ENCODE measurements at places on chromosomes 16 and 17.

DNA sequence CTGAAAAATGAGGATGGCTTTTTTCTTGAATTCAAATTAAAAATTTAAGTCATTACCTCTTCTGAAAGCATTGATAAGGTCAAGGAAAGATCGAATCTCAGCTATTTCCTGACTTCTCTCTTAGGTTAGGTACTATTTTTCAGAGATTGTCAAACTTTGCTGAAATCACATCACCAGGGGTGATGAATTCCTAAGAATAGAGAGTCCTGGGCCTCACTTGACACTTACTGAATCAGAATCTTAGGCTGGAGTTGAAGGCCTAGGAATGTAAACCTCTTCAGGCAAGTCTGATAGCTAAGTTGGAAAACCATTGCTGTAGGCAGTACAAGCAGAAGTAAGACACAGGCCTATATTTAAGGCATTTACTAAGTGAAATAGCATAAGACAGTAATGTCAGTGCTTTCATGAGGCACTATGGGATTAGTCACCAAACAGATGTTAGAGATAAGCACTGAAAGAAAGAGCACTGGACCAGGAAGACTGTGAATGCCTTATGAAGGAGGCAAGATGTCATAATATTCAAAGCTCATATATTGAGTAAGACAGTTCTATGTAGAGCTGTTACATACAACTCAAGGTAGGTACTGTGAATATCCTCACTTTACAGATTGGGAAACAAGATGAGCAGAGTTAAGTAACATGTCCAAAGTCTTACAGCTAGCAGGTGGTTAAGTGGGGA is 21.5 kb downstream of the DCAF7 start:
- ATAC-seq: peak; percentile 86

DNA sequence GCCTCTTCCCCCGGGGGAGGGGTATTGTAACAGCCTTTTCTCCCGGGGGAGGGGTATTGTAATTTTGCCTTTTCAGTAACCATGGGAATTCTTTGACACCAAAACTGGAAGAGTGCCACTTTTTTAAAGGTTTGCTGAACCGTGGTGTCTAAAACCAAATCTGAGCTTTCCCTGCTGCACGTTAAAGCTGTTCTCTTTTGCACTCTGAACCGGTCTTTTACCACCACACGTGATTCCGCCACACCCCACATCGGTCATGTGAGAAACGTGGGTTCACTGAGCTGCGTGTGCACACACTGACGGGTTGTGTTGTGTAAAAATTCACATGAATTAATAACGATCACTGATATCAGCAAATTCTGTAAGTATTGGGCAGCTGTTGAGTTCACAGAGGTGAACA is 9.2 kb upstream of the ACSF3 start:
- no peak for ATAC-seq

DNA sequence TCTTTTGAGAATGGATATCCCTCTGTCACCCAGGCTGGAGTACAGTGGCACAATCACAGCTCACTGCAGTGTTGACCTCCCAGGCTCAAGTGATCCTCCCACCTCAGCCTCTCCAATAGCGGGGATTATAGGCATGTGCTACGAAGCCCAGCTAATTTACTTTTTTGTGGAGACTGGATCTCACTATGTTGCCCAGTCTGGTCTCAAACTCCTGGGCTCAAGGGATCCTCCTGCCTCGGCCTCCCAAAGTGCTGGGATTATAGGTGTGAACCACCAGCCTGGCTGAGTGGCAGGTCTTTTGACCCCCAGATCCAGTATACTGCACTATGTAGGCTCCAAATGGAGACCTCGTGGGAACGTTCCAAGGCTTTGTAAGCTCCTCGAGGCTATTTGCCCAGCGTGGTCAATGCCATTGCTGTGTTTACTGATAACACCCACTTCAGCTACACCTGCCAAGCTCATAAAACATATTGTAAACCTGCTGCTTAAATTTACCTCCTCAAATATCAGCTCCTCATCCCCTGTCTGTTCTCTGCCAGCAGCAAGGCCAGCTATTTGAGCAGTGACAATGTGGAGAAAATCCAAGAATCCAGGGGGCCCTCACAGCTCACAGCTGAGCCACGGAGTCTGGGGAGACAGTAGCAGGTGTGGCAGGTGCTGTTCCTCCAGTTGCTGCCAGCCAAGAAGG is 16.2 kb upstream of the KIFC3 start:
- ATAC-seq: no peak

- ATAC-seq: peak; percentile 57
Measured at GRCh38 chr17:4072487-4073157, 70.2 kb downstream of the ZZEF1 start.

DNA sequence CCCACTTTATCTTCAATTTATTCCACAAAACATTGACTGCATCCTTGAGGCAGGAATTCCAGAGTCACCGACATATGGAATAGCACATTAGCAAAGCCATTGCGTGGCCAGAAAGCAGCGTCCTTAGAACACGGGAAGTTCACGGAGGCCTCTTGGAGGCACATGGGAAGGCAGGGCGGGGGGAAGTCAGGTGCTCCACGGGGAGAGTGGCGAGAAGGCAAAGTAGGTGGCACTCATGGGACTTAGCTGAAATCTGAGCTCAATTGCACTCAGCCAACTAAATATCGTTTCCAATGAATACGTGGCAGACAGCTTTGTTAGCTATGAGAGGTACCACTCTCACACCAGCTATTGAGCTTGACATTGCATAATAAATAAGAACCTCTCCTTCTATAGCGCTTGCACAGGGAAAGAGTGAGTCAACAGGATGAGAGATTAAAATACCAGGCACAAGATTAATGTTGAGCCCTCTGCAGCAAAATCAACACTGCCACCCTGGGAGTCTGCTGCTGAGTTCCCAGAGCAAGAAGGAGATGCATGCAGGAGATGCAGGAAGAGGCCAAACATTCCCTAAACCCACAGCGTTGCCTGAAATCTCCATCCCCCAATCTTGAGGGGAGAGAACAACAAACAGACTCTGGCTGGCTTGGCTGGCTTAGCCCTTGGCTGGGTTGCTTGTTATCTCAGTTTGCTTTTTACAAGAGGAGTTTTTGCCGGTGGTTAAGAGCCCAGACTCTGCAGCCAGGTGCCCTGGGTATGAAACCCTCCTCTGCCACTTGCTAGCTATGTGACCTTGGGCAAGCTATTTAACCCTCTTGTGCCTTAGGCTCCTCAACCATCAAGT is 28.8 kb downstream of the ABCC12 start:
- ATAC-seq: peak; percentile 87

DNA sequence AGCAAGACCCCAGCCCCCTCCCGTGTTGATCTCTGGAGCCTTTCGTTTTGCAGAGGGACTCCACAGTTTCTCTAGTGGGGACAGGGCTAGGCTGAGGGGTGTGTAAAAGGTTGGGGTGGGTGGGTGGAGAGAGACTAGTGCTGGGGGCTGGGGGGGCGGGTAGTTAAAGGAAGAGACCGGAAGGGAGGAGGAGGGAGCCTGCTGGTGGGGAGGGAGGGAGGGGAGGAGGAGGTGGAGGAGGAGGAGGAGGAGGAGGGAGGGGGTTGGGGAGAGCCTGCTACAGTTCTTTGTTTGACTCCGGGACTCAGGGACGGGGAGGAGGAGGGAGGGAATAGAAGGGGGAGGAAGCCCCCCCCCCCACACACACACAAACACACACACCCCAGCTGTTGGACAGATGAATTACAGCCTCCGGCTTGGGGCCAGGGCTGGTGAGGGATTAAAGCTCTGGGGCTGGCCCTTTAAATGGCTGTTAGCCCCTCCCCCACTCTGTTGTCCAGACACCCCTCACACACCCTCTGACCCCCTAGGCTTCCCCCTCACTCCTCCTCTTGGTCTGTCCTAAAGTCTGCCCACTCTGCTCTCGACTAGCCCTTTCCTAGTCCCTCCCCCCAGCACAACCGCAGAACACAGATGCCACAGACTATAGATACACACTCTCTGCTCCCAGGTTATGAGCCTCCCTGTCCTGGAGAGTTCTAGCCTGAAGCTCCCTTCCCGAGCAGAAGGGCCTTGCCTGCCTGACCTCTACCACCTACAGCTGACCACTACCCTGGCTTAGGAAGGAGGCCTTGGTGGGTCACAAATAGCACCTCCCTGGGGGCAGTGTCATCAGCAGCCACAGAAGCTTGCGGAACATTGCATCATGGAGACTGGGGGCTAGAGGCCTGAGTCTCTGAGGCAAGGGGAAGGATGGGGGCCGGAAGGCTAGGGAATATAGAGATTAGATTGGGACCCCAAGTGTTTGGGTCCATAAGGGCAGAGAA is 4.4 kb downstream of the KDM6B start:
- no peak for ATAC-seq

GRCh38 chr16:75288181-75288580 is 36.8 kb upstream of the BCAR1 start:
- ATAC-seq: no peak

DNA sequence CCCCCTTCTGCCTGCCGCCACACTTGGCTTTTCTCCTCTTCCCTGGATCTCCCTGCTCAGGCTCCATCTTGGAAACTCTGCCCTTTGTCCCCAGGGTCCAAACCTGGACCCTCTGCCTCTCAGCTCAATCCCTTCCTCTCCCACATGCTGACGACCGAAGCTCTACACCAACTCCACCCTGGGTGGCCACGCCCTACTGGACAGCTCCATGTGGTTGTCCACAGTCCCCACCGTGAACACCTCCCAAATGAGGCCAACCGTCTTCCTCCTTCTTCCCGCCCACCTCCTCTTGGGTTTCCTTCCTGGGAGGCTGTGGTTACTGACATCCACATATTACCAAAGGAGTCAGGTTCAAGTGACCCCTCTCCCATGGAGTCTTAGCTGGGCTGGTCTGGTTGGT is 22.6 kb upstream of the MLKL start:
- ATAC-seq: no peak

DNA sequence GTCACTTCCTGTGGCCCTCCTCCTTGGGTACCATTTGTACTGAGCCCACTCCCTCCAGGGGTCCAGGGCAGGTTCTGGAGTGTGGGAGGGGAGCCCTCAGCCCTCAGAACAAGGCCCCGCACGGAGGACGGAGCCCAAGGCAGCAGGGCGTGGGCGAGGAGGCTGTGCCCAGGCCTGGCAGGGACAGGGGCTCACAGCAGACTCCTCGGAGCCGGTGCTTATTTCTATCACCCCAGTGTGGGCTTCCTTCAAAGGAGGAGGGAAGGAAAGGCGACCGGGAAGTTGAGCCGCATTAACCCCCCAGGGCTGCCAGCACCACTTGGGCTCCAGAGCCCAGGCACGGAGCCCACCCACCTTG is 54.0 kb downstream of the ABR start:
- ATAC-seq: no peak

GRCh38 chr17:2215616-2216364 is 87.8 kb downstream of the SMG6 start:
- peak; percentile 80 for ATAC-seq

GRCh38 chr16:67378642-67379041 is 14.7 kb downstream of the TPPP3 start:
- no peak for ATAC-seq

- no peak for ATAC-seq
Measured at GRCh38 chr17:37117373-37118142, 168.8 kb downstream of the AATF start.

GRCh38 chr17:69170377-69170776 is 28.7 kb upstream of the ABCA6 start:
- ATAC-seq: no peak

GRCh38 chr17:82835766-82836512 is 3.9 kb downstream of the ZNF750 start:
- ATAC-seq: no peak

GRCh38 chr17:12133183-12133582 is 112.5 kb downstream of the MAP2K4 start:
- ATAC-seq: no peak

GRCh38 chr17:79400989-79401703 is 209.7 kb downstream of the RBFOX3 start:
- peak; percentile 93 for ATAC-seq

DNA sequence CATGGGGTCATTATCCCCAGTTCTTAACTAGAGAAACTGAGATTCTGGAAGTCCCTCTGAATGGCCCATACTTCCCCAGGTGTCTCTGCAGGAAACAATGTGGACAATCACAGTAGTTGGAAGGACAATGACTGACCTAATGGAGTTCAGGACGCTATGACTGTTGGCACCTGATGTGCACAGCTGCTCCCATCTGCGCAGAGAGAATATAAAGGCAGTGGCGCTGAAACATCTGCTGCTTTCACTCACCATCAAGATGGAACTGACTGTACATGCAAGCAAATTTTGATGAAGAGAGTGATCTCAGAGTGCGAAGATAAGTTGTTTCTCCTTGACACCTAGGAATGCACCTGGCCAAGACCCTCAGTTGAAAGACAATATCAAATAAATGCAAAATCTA is 395.7 kb upstream of the ASIC2 start:
- ATAC-seq: no peak

DNA sequence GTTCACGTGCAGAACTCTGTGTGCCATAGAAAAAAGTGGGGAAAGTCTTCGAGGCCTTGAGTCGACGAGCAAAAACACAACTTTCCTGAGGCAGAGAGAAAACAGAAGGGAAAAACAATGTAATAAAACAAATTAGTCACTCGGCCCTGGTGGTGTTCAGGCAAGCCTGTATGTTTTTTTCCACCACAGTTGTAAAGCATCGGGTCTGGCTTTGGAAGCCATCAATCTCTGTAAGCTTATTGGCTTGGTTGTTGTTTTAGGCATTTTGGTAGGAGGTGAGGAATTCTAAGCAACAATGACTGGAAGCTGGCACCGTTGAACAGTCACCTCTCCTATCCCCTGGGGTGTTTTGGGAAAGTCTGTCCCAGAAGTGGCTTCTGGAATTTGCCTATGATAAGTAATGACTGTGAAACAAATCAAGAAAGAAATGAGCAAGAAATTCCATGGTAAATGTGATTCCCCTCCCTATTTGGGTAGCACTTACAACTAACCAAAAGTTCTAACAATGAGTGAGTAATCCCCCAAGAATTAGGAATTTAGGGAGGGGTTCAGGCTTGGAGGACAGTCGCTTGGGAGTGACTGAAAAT is 2.8 kb downstream of the CDH13 start:
- no peak for ATAC-seq

DNA sequence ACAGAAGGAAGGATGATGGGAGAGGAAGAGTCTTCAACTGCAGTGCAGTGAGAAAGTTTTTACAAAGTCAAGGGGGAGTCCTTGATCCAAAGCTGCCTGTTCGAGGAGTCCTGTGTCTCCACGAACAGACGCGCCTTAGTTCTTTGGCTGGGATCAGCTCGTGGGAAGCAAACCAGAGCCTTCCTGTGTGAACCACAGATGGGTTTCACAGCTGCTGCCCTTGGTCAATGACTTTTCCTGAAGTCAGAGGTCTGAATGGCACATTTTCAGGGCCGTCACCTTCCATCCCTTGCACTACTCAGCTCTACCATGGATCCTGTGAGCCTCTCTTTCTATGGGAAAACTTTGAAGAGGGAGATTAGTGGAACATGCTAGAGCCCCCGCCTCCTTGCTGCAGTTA is 4.2 kb upstream of the SBK1 start:
- no peak for ATAC-seq

- ATAC-seq: peak; percentile 93
Measured at GRCh38 chr17:2244545-2245525, 58.8 kb downstream of the SMG6 start.

GRCh38 chr16:47037396-47037745 is 63.9 kb upstream of the DNAJA2 start:
- peak; percentile 63 for ATAC-seq

DNA sequence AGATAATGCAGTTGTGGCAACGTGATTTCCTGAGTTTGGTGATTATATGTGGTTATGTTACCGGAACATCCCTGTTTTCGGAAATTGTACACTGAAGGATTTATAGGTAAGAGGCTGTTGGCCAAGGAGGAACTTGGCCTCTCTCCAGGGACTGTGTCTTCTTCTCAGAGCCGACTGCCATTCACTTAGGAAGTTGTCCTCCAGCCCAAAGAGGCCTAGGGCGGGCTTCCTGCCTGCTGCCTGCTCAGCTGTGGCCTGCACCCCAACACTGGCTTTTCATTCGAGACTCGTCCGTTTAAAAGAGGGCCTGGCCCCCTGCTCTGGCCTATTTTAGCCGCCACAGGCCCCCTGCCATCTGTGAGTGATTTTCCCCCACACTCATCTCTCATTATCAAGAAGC is 64.3 kb downstream of the ZDHHC7 start:
- no peak for ATAC-seq

Data from SK-N-SH treated with all-trans-retinoic acid at 6 μM for 48 hours (cell line).